Regular cardiac myocyte (primary cell): ENCODE measurements at places on chromosomes 5 and 9. TPM values are rescaled to one million over a fixed set of nuclear protein-coding genes. Genes with fewer than 3 reads are reported as not detected.

PGM5 gene
- 8.8 and 33.5 TPM in 2 replicates for total RNA-seq

C5orf58 gene
- total RNA-seq: under 0.01 TPM in 1 of 2 replicates, not detected in the other

ADAMTSL2 gene
- total RNA-seq: 1.2 and 2.8 TPM in 2 replicates

BTNL3 gene
- total RNA-seq: not detected in 2 replicates

PPIC gene
- total RNA-seq: 54.4 and 88.0 TPM in 2 replicates
